Kidney tubule cell (primary cell): ENCODE measurements at places on chromosomes 3 and 15.

DNA sequence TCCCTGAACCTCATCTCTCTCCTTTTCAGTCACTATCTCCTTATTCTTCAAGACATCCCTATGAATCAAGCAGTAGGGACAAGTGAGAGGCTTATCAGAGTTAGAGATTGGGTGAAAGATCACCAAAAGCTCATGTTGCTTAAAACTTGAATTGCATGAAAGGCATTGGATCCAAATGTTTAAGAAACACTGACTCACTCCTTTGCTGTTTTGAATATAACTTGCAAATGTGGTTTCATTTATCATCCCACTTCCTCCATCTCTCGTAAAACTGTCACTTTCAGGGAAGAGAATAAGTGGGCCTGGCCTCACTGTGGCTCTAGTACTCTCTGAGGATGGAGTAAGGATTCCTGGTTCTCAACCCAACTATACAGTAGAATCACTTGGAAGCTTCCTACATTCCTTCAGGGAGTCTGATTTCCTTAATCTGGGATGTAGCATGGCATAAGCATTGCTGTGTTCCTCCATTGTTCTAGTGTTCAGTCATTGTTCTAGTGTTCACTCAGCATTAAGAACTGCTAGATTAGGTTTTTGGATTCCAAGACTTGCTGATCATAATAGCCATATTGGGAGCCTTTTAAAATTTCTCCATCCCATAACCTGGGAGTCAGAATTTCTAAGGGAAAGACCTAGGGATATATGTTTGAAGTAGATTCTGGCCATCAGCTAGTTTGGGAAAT lies 171.8 kb downstream of the TMEM108 start:
- no peak for DNase-seq

DNA sequence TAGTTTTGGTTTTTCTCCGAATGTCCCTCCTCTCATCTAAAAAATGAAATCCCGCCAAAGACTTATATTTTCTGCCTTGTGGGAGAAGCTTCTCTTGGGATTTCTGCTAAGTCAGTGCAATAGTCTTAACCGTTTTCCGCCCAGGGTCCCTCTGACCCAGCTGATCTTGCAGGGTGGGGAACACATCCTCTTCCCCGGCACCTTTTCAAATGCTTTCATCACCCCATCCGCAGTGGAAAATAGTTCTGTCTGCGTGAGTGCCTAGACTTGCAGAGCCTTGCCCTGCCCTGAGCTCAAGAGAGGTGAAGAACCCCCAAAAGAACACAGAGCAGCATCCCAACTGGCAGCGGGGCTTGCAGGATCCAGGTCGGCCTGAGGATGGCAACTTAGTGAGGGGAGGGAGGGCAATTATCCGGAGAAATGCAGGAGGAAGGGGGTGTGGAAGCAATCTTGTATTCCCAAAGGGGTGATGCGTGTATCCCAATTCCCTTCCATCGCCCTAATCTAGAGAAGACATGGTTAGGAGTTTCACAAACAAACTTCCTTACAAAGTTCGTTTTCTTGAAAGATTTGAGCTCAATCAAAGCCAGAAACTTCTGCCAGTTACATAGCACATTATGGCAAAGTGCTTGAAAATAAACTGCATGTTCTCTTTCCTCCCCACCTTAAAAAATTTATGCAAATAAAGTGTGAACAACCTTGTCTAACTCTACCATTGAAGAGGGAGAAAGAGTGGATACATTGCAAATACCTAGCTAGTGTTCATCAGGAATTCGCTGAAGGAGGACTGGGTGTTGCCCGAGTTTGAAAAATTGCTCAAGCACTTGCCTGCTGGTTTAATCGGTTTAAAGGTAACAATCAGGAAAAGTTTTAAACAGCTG lies 79.9 kb downstream of the NR2F2 start:
- DNase-seq, result no peak

GRCh38 chr3:177906578-177907229 lies 629.5 kb upstream of the KCNMB2 start:
- DNase-seq, result peak; percentile 32

- DNase-seq, result peak; percentile 47
Measured at GRCh38 chr3:108088697-108089096, 2.1 kb downstream of the CD47 start.

- no peak for DNase-seq
Measured at GRCh38 chr15:46703020-46703861, 1014.1 kb upstream of the SEMA6D start.

DNA sequence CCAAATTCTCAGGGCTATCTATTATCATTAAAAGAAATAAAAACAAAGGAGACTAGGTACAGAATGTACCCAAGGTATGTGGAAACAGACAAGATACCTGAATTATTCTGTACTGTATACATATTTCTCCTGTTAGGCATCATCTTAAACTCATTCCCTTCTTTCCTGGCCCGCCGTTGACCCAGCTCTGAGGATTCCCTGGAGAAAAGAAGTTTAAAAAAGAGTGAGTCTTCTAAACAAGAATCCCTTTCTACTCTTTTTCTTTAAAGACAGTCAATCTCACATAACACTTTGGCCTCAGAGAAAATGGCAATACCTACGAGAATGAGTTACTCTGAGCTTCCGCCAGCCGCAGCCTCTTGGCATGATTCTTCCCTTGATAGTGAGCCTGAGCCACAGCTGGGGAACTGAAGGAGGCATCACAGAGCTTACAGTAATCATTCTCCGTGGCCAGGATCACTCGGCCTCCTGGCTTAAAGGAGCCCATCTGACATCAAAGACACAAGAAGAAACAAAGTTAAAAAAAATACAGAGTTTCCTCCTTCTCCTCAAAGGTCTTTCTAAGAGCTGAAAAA lies 44.2 kb downstream of the ZMAT3 start:
- DNase-seq, result no peak

- DNase-seq, result no peak
Measured at GRCh38 chr3:167346171-167346570, 33.9 kb downstream of the ZBBX start.

DNA sequence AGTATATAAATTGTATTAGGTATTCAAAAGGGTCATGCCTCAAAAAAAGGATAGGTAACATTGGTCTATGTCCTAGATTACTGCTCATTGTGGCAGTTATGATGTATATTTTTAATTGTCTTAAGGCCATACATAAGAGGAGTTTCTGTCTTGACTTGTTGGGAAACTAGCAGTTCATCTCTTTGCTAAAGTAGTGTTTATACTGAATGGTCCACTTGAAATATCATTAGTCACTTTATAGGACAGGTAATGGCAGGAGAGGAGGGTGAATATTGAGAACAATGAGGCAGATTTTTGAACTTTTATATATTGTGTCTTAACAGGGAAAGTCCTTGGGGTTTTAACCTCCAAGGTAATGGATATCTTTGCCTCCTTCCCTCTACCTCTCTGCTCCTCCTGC lies 58.4 kb downstream of the TP63 start:
- DNase-seq, result no peak

GRCh38 chr15:100802421-100803170 lies 77.0 kb upstream of the ALDH1A3 start:
- DNase-seq, result no peak

- DNase-seq, result peak; percentile 76
Measured at GRCh38 chr15:66842710-66843441, 140.8 kb downstream of the SMAD6 start.

- DNase-seq, result no peak
Measured at GRCh38 chr3:48398701-48399386, 26.8 kb downstream of the FBXW12 start.

- DNase-seq, result no peak
Measured at GRCh38 chr3:11954312-11954934, 49.8 kb upstream of the SYN2 start.

GRCh38 chr15:57406062-57406772 lies 29.9 kb downstream of the CGNL1 start:
- DNase-seq, result no peak

DNA sequence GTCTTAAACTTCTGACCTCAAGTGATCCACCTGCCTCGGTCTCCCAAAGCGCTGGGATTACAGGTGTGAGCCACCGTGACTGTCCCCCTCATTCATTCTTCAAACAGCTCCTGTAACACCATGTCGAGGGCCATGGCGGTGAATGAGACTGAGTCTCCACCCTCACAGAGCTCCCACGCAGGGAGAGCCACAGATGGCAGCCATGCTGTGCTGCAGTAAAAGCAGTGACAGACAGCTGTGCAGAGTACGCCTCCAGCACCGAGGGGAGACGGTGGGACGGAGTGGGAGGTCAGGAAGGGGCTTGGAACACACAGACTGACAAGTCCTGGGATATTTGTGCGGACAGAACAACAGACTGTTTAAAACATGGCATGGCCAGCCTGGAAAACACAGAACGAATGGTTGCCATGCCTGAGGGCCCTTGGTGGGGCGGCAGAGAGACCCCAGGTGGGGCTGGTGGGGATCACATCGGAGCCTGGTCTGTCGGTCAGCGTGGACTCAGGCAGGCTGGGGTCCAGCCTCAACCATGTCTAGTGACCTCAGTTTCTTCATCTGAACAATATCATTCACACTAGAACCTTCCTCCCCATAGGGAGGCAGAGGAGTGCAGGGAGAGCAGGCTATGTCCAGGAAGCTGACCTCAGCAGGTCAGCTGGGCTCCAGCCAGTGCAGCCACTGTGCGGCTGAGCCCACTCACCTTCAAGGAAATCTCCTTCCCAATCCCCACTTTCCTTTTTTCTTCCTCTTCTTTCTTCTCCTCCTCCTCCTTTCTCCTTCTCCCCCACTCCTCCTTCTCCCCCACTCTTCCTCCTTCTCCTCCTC lies 20.6 kb upstream of the LCTL start:
- no peak for DNase-seq

- no peak for DNase-seq
Measured at GRCh38 chr15:100909989-100910955, 8.9 kb upstream of the LRRK1 start.

GRCh38 chr3:170813266-170813665 lies 56.7 kb downstream of the RPL22L1 start:
- DNase-seq, result no peak

DNA sequence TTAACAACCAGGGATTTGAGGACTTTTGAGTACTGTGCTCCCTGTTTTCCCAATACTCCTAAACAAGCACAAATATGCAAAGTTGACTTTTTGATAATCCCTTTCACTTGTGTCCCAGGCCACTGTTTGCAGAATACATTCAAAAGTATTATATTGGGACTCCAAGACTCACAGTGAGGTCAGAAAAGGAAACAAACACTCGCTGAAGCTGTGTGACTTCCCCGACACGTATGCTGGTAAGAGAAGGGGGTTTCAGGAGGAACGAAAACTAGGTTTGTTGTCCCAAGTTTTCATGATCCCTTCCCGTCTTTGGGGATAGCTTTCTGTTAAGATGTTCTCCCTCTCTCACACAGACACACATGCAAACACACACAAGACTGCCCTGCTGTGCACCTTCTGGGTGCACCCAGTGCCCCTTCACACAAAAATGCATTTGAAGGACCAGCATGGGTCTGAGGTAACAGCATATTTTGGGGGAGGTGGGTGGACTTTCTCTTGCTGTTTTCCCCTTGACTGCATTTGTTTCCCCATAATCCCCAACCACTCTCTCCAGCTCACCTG lies 225.2 kb upstream of the PRICKLE2 start:
- no peak for DNase-seq

GRCh38 chr3:127734754-127735473 lies 62.2 kb downstream of the ABTB1 start:
- peak; percentile 98 for DNase-seq

DNA sequence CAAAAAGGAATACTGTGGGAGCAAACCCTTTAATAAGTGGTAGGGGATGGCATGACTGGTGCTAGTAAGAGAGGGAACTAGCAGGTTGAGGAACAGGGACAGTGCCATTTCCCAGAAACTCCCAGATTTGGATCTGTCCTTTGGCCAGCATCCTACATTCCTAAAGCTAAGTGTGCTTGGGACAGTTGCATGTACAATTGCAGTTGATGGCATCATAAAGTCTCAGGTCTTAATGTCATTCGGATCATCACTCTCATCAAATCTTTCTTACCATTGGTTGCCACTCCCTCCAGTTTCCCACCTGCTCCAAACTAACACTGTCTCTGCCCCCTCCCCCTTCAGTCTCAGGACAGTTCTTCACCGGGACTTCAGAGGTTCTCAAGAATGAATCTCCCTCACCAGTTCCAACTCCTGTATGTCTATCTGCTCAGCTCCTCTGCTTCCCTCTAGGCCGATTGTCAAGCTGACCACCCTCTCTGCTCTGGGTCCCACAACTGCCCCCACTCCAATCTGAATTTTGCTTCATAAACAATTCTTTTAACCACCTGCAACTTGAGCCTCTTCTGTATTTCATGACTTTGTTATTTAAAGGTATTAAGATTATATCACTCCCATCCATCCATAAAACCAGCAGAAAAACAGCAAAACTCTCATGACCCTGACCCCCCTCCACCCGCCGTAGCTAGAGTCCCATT lies 260.8 kb downstream of the CGGBP1 start:
- DNase-seq, result no peak

DNA sequence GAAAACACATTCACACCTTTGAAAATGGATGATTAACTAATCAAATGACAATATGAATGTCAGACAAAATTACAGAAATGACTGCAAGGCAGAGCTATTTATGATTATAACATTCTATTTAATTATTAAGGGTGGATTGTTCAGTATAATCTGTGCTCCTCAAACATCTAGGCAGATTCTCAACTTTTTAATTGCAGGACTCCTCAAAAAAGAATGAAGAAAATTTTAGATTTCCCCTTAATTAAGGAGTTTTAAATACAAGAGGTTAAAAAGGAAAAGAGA lies 22.6 kb upstream of the CMC1 start:
- DNase-seq, result no peak

GRCh38 chr3:54574906-54575617 lies 352.8 kb downstream of the LRTM1 start:
- DNase-seq, result no peak

DNA sequence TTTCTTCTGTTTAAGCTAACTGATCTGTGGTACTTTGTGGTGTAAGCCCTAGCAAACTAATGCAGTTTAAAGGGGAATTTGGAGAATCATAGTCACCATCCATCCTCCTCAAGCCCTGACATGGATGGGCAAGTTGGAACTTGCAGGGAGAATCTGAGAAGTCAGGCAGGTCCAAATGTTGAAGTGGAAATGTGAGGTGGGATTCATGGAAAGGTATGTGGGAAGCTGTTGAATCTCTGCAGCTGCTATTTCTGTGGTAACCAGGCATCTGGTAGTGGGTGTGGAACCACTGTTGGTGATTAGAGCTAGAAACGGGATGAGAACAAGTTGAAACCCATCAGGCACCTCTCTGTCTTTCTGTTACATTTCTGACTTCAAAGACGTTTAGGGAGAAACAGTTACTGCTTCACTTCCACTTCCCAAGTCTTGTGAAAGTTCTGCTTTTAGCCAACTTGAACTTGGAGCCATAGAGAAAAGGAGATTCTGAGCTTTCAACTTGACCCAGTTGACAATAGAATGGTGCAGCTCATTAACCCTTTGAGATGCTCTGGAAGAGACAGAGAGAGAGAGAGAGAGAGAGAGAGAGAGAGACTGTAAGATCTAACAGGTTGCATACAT lies 38.1 kb upstream of the NMNAT3 start:
- DNase-seq, result no peak

GRCh38 chr3:140595295-140595694 lies 82.6 kb upstream of the TRIM42 start:
- DNase-seq, result no peak

GRCh38 chr15:41577863-41578735 lies 19.1 kb downstream of the TYRO3 start:
- no peak for DNase-seq
